DMS 273 treated with DMSO at 0.1 percent for 48 hours (cell line): ENCODE measurements at places on chromosomes 6 and 20.

DNA sequence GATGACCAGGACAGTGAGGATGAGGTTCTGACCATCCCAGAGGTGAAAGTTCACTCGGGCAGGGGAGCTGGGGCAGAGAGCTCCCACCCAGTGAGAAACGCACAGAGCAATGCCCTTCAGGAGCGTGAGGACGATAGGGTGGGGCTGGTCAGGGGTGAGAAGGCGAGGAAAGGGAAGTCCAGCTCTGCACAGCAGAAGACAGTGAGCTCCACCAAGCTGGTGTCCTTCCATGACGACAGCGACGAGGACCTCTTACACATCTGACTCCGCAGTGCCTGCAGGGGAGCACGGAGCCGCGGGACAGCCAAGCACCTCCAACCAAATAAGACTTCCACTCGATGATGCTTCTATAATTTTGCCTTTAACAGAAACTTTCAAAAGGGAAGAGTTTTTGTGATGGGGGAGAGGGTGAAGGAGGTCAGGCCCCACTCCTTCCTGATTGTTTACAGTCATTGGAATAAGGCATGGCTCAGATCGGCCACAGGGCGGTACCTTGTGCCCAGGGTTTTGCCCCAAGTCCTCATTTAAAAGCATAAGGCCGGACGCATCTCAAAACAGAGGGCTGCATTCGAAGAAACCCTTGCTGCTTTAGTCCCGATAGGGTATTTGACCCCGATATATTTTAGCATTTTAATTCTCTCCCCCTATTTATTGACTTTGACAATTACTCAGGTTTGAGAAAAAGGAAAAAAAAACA, 16.6 kb upstream of the SLC22A1 start:
- no peak for DNase-seq

- no peak for DNase-seq
Measured at GRCh38 chr6:41712651-41713103, 22.7 kb downstream of the TFEB start.

GRCh38 chr20:46588532-46589511, 38.4 kb upstream of the OCSTAMP start:
- DNase-seq, result no peak

DNA sequence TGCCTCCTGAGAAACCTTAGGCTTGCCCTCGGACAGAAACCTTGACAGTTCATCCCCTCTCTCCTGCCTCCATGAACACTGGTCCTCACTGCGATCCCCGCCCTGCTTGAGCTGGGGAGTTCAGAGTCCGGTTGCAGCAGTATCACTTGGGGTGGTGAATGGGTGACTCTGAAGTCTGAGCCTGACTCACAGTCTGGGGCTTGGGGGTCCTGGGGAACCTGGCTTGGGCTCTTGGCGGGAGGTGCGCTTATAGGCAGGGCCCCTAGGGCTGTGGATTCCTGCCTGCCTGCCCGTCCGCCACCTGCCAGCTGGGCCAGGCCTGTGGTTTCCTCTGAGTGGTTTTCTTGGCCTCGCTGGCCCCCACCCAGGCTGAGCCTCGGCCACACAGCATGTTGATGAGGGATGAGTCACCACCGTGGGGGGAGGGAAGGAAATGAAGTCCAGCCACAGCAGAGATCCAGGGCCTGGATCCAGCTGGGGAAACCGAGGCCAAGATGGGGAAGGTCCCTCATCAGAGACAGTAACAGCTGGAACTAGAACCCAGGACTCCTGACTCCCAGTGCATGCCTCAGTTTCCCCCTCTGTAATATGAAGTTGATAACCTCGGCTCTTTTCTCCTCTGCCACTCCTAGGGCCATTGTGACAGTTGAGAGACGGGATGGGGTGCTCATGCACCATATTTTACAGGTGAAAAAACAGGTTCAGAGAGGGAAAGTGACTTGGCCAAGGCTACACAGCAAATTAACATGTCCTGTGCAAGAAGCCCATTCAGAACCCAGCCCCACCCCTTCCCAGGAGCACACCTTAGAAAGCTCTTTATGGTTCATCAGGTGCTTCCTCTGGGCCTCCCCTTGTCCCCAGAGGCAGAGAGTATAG, 9.2 kb downstream of the FOXS1 start:
- DNase-seq, result peak; percentile 47

DNA sequence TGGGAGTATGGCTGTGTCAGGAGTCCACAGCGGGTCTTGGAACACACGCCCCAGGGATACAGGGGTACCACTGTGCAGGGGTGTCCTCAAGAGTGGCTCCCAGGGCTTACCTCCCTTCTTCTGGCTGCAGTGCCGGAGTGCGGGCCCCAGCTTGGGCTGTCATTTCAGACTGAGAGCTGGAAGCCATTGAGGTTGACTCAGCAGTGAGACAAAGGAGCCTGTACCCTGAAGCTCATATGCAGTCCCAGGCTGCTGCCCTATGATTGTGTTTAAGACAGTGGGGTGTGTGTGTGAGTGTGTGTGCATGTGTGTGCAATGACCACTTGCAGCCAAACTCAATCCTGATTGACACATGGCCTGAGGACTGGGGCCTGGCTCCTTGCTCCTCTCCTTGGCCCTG, 167.7 kb upstream of the AFDN start:
- no peak for DNase-seq

- DNase-seq, result no peak
Measured at GRCh38 chr20:53631909-53632662, 38.4 kb upstream of the ZNF217 start.

GRCh38 chr6:15427331-15428070, 181.6 kb downstream of the JARID2 start:
- no peak for DNase-seq

GRCh38 chr6:25154034-25154596, 125.1 kb upstream of the CARMIL1 start:
- DNase-seq, result no peak

GRCh38 chr6:120348926-120349325, 985.4 kb downstream of the TBC1D32 start:
- no peak for DNase-seq

DNA sequence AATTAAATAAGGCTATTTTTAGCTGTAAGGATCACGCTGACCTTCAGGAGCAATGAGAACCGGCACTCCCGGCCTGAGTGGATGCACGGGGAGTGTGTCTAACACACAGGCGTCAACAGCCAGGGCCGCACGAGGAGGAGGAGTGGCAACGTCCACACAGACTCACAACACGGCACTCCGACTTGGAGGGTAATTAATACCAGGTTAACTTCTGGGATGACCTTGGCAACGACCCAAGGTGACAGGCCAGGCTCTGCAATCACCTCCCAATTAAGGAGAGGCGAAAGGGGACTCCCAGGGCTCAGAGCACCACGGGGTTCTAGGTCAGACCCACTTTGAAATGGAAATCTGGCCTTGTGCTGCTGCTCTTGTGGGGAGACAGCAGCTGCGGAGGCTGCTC, 84.0 kb downstream of the RAMACL start:
- DNase-seq, result no peak

- no peak for DNase-seq
Measured at GRCh38 chr6:18317850-18318249, 53.5 kb upstream of the DEK start.

- DNase-seq, result no peak
Measured at GRCh38 chr6:143859891-143860660, 4.2 kb upstream of the ZC2HC1B start.

GRCh38 chr20:62943396-62943795, 5.4 kb downstream of the GID8 start:
- no peak for DNase-seq

DNA sequence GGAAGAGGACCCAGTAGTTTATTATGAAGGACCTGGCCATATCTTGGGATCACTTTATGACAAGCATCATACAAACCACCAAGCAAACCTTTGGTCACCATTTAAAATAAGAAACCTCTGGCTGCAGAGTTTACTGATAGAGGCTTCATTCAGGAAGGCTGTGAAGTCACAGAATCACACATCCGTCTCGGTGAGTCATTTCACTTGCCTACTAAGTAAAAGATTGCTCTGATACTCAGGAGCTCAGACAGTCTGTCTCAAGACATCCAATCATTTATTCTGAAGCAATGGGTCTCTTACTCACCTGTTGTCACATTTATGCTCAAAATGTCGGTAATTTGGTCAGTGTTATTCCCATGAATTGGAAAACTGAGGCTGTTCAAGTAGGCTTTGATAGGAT, 33.7 kb downstream of the ADGRF5 start:
- DNase-seq, result no peak

DNA sequence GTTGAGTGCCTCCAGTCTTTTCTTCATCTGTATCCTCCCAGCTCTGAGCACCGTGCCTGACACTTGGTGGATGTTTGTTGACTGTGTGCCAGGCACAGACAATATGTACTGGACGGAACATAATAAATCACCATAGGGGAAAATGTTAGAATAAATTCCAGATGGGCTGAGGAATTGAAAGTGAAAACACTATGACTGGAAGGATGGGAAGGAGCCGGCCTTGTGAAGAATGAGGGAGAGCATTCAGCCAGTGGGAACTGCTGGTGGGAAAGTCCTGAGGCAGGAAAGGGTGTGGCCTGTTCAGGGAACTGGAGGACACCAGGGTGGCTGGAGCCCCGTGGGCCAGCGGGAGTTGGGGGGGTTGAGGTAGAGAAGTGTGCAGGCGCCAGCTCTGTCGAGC, 75.4 kb downstream of the MTHFD1L start:
- no peak for DNase-seq

DNA sequence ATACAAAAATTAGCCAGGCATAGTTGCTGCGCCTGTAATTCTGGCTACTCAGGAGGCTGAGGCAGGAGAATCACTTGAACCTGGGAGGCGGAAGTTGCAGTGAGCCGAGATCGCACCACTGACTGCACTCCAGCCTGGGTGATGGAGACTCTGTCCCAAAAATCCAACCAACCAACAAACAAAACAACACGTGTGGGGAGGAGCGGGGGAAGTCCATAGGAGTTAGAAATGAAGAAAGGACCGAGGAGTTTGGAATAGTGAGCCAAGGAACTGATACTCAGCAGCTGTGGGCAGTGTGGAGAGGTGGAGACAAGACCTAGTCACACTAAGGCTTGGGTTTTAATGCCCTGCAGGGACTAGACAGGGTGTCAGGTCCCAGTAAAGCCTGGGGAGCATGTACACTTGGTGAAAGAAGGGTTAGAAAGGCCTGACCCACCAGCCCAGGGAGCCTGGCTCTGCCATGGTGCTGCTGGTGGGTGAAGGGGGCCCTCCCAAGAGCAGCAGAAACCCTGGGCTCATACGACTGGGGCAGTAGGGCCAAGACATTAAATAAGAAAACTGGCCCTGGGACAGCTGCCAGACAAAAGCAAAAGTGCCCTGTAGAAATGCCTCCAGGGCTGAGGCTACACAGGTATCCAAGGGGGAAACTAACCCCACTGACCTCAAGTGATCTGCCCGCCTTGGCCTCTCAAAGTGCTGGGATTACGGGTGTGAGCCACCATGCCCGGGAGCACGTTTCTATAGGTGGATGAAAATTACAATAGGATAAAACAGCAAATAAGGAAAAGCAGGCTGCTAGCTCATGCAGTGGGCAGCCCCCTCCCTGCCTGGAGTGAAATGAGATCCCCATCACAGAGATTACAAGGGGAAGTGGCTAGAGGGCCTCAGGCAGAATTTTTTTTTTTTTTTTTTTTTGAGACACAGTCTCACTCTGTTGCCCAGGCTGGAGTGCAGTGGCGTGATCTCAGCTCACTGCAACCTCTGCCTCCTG, 58.0 kb downstream of the MYH7B start:
- no peak for DNase-seq

DNA sequence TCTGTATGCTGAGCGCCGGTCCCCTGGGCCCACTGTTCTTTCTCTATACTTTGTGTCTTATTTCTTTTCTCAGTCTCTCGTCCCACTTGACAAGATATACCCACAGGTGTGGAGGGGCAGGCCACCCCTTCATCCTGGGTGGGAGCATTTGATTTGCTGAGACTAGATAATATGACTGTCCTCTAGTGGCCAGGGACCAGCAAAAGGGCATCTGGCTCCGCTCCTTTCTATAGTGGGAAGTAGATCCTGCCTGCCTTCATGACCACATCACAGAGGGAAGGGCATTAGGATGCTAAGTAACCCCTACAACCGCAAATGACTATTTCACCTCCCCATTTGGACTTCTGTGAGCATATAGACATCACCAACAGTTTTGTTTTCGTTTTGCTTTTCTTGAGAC, 64.5 kb downstream of the TRMT6 start:
- no peak for DNase-seq

- no peak for DNase-seq
Measured at GRCh38 chr20:32391003-32391402, 32.9 kb downstream of the ASXL1 start.

DNA sequence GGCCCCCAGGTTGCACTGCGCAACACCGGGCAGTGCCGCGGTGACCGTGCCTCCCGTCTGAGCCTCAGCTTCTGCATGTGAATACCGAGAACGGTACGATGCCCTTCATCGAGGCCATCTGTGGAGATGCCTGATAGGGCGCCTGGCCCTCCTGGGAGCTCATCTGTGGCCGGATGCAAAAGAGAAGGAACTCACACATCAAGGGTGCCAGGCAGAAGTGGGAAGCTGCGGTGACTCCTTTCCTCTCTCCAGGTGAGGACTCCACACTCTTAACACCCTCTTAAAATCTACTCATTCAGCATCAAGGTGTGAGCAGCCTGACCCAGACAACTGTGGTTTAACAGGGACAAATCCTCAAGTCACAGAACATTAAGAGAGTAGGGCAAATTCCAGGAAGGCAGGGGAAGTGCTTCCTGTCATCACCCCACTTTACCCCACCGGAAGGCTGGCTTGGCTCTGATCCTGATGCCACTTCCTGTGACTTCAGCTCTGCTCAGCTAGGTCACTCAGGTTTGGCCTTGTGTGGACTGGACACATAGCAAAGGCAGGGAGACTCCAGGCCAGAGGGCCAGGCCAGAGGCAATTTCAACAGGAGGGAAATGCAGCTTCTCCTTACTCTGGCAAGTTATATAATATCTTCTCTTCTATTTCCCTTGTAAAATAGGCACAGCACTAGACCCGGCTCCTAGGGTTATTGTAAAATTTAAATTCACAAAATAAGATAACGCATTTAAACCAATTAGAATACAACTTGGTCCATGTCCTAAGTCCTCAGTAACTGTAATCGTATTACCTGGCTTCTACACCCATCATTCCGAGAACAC, 69.4 kb downstream of the CPNE5 start:
- DNase-seq, result no peak

GRCh38 chr6:47478233-47479139, 897 bp downstream of the CD2AP start:
- no peak for DNase-seq

DNA sequence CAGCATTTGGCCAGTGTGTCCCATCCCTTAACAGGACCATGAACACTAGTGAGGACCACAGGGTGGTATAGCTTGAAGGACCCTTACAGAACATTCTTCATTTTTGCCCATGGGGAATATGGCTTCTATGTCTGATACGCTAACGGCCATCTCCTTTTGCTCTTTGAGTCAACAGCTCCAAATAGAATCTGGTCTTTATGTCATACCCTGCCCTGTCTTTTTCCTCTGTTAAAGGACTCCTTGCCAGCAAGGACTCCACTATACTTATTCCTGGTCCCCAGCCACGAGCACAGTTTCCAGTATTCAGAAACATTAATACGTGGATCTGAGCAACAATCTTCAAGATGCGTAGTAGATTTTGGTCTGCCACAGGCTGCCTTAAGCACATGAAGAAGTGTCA, 22.5 kb downstream of the SERPINB1 start:
- no peak for DNase-seq

GRCh38 chr6:40719671-40720374, 132.7 kb upstream of the LRFN2 start:
- DNase-seq, result no peak

- peak; percentile 37 for DNase-seq
Measured at GRCh38 chr6:17705428-17705777, 1.3 kb downstream of the NUP153 start.
